COLO829 (cell line): ENCODE measurements at places on chromosomes 11 and 22.
A peak's percentile ranks its signal among the peaks of the same experiment; 100 is the strongest.

DNA sequence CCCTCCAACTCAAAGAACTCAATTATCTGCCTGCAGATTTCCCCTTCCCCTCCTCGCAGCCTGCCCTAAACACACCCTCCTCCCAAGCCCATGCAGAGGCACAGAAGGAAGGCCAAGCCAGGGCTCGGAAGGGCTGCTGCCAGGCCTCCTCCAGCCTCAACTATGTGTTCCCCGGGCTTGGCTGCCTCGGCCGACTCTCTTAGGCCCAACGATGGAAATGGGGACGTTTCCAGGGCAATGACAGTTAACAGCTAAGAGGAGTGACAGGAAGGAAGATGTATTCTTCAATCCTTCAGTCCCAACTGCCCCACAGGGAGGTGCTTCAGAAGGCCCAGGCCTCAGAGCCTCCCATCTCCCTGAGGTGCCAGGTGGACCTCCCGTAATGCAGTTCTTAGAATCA, 104.0 kb upstream of the AKIP1 start:
- DNase-seq = no peak

DNA sequence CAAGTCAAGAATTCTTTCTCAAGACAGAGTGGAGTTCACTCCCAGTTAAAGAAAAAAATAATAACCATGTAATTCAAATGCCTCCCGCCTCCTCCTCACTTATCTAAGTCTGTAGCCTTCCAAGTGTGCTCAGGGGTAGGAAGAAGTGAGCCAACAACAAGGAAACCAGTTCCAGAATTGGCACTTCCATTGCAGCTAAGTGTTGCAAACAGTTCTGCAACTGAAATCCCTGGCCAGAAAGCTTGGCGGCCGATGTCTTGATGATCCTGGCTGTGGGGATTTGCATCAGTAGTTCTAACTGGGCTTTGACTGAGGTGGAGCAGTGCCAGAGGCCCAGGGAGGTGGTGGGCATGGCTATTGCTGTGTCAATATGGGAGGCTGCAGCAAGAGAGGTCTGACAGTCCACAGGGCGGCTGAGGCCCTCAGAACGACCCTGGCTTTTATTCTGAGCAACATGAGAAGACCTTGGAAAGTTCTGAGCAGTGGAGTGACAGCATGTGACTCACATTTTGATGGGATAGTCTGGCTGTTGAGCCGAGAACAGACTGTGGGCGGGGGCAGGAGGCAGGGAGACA, 19.2 kb downstream of the DHCR7 start:
- DNase-seq = no peak

GRCh38 chr11:17991783-17992433, 20.9 kb downstream of the SERGEF start:
- peak; percentile 61 for DNase-seq

- DNase-seq = no peak
These were observed 123.0 kb downstream of the CSNK2A3 start for GRCh38 chr11:11230087-11230486.

GRCh38 chr11:47411884-47412746, 3.7 kb downstream of the SLC39A13 start:
- peak; percentile 51 for DNase-seq
